HCEC 1CT (cell line): ENCODE measurements at places on chromosomes 5 and 9.

GRCh38 chr5:113063927-113064326, 87.3 kb downstream of the DCP2 start:
- no peak for DNase-seq

DNA sequence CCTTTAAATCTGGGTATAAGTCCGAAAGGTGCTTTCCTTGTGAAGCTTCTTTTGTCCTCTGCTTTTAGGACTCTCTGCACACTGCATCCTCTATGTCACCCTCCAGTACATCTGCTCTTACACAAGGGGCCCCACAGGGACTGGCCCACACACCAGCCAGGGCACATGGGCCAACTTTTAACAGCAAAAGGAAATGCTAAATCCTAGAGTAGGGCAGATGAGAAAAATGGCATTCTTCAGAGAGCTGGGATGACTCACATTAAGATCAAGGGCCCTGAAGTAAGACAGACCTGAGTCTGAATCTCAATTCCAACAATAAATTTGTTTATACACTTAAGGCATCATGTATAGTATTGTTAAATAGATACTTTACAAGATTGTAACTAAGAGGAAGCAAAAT, 40.3 kb upstream of the CDKN2B start:
- DNase-seq: peak; percentile 70

DNA sequence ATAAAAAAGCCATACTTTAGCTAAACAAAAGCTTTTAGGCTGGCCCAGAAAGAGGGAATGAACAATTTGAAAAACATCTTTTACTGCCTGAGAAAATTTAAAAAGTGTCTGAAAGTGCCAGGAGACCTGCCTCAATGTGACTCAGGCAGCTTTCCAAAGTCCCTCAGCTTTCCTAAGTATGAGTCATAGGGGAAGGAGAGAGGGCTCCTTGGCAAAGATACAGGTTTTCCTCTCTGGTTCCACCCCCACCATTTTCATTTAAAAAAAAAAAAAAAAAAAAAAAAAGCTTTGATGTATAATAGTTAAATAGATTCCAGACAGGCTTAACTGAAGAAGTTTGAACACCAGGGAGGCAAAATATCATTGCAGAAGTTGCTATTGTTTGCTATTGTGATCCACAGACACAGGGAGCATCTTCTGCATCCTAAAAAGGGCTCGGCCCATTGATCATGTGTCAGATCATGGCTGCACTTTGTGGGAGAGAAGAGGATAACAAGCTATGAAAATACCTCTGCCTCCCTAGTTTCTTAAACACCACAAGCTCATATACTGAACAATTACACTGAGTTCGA, 71.5 kb downstream of the MRPS27 start:
- peak; percentile 88 for DNase-seq

- DNase-seq: no peak
Measured at GRCh38 chr9:128082151-128082550, 14.1 kb downstream of the SLC25A25 start.

GRCh38 chr9:126348911-126349550, 22.4 kb downstream of the MVB12B start:
- no peak for DNase-seq

DNA sequence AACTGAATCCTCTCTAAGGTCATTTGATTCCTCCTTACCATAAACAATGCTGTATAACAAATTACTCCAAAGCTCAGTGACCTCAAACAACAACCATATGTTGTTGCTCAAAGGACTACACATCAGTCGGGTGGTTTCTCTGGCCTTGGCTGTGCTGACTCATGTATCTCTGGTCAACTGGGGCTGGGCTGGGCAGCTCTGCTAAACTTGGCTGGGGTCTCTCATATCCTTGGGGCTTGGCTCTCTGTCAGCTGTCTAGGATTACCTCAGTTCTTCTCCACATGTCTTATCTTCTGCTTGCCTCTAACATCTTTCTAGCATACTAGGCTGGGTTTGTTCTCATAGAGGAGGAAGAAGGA, 86.4 kb downstream of the GALNT10 start:
- DNase-seq: peak; percentile 90

- DNase-seq: no peak
Measured at GRCh38 chr9:112863746-112864145, 26.9 kb downstream of the SLC46A2 start.

GRCh38 chr5:126814721-126815404, 37.9 kb downstream of the LMNB1 start:
- DNase-seq: peak; percentile 49

GRCh38 chr9:134971196-134971595, 53.5 kb upstream of the FCN1 start:
- no peak for DNase-seq

DNA sequence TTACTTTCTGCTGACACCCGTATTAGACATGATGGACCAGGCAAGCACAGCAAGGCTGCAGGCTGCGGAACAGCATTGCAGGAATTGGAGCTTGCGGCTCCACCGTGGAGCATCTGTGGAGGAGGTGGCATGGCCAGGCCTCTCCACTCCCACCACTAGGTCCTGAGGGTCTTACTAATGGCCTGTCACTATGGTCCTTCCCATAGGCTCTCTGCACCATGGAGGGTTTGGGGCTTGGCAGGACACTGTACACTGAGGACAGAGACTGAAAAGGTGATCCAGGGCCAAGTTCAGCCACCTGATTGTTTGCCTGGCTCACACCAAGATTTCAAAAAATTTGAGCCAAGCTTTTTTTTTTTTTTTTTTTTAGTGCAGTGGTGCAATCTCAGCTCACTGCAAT, 14.3 kb upstream of the ZBTB43 start:
- DNase-seq: no peak
